ENCODE measurements at places on chromosomes 7 and 10.

GRCh38 chr7:48876087-48876486, 48.3 kb upstream of the CDC14C start:
- DNase-seq, result no peak

DNA sequence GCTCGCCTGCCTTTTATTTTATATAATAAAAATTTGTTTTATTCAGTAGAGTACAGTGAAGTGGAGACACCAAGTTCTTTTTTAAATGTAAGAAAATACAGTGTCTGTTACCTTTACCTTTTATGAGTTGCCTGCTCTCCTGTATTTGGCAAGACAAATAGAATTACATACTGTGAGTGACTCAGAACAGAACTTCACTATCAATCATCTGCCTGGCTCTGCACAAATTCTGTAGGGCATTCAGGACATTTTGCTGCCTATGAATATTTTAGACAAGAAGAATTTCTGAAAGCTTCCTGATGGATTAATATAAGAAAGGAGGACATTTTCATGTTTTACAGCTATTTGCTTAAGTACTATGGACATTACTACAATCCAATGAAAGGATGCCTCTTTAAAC, 135.4 kb upstream of the PHF14 start:
- no peak for DNase-seq

GRCh38 chr10:75955973-75956502, 524.6 kb downstream of the LRMDA start:
- DNase-seq, result no peak

- no peak for DNase-seq
Observed at GRCh38 chr7:41047211-41047610, 655.7 kb downstream of the INHBA start.

DNA sequence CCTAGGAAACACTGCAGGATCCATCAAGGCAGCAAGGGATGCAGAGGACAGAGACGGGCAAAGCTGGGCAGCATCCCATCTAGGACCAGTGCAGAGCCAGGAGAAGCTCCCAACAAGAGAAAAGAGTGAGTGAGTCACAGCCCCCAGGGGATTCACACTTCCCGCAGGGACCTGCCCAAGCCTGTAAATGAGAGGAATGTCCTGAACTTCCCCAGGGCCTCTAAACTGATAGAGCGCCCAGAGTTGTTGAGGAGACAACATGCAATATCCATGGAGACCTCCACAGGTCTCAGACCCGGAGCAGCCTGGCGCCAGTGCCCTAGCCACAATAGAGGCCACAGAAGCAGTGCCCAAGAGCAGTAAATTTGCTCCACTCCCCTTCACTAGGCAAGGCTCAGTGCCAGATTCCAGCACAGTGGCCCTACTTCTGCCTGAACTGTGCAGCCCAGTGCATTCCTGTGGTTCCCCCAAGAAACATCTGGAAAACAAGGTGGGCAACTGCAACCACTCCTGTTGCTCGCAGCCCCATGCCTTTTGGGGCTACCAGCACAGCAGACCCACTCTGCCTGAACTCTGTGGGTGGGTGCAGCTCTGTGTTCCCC, 567.5 kb downstream of the POM121L12 start:
- DNase-seq, result no peak

DNA sequence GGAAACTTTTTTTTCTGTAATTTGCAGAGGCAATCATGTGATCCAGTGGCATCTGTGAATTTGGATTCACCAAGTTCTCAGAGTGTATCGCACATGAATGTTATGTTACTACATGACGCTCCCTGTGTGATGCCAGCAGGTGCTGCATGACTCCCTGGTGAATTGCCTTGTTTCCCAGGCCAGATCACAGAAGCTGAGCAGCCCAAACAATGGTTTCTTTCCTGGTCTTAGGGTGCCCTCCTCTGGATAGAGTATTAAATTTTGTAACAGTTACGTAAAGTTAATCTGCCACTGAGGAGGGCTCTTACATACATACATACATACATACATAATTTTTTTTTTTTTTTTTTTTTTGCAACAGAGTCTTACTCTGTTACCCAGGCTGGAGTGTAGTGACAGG, 3.6 kb downstream of the ZSCAN21 start:
- DNase-seq, result peak; percentile 48

- DNase-seq, result no peak
Observed at GRCh38 chr7:30729642-30730041, 22.3 kb upstream of the INMT start.

- no peak for DNase-seq
Observed at GRCh38 chr10:90890347-90890746, 18.6 kb downstream of the RPP30 start.

GRCh38 chr10:24920907-24921881, 31.2 kb downstream of the PRTFDC1 start:
- peak; percentile 44 for DNase-seq

DNA sequence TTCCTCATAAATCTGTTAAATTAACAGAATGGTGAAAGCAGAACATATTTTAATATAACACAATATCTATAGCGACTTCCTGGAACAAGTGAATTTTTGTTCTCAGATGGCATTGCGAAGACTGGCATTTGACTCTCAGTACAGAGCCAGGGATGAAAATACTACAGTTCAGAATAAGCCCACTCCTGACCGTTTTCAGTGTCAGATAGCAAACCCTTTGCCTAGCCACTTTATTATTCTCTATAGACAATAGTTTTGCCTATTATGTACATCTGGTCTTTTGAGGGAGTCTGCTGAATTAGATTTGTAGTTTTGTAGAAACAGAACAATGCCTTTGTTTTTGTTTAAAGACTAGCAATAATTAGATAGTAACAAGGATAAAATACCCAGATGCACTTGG, 2.3 kb downstream of the MINPP1 start:
- no peak for DNase-seq

DNA sequence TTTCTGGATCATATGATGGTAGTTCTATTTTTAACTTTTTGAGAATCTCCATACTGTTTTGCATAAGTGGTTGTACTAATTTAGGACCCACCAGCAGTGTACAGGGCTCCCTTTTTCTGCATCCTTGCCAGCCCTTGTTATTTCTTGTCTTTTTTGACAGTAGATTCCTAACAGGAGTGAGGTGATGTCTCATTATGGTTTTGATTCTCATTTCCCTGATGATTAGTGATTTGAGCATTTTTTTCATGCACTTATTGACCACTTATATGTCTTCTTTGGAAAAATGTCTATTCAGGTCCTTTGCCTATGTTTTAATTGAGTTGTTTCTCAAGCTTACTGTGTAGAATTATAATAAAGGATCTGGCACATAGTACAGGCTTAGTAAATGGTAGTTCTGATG, 238.8 kb upstream of the BMPER start:
- no peak for DNase-seq

GRCh38 chr10:133351408-133352318, 4.5 kb downstream of the PRAP1 start:
- no peak for DNase-seq
